ENCODE measurements at places on chromosomes 16 and 17. TPM values are rescaled to one million over a fixed set of nuclear protein-coding genes. Genes with fewer than 3 reads are reported as not detected.
A peak's percentile ranks its signal among the peaks of the same experiment; 100 is the strongest.

- DNase-seq = no peak
Measured at GRCh38 chr16:61908426-61908825, 127.8 kb downstream of the CDH8 start.

Gene TSNAXIP1
- total RNA-seq = 0.95 TPM

DNA sequence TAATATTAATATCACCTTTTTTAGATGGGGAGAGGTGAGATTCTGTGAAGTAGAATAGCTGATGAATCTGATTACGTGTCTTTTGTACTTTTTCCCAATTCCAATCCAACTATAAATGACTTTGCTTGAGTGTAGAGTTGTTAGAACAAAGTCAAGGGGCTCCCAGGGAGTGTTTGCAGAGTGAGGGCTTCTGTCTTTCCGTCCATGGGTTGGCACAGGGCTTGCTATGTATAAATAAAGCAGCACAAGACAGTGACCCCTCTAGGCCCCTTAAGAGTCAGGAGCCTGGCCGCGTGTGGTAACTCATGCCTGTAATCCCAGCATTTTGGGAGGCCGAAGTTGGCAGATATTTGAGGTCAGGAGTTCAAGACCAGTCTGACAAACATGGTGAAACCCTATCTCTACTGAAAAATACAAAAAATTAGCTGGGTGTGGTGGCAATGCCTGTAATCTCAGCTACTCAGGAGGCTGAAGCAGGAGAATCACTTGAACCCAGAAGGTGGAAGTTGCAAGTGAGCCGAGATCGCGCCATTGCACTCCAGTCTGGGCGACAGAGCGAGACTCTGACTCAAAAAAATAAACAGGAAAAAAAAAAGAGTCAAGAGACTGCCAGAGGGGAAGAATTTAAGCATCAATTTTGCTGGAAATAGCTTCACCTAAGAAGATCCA is 127.9 kb upstream of the HS3ST3A1 start:
- no peak for DNase-seq

DNA sequence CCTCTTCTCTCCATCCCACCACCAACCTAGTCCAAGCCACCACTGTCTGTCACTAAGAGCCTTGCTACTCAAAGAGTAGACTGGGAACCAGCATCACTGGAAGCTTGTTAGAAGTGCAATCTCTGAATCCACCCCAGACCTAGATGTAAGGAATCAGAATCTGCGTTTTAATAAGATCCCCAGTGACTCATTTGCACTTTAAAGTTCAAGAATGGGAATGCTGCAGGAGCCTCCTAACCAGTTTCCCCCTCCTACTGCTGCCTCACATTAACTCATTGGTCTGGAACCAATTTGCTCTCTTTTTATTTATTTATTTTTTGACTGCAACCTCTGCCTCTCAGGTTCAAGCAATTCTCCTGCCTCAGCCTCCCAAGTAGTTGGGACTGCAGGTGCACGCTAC is 19.8 kb upstream of the LYRM9 start:
- DNase-seq = no peak

- no peak for DNase-seq
Measured at GRCh38 chr16:75745242-75745641, 19.0 kb upstream of the CPHXL start.

Gene LGALS9
- total RNA-seq = 52.4 TPM

GRCh38 chr17:63311416-63311937 is 134.6 kb downstream of the CYB561 start:
- no peak for DNase-seq

- no peak for DNase-seq
Measured at GRCh38 chr17:77779711-77780539, 178.6 kb upstream of the TNRC6C start.

DNA sequence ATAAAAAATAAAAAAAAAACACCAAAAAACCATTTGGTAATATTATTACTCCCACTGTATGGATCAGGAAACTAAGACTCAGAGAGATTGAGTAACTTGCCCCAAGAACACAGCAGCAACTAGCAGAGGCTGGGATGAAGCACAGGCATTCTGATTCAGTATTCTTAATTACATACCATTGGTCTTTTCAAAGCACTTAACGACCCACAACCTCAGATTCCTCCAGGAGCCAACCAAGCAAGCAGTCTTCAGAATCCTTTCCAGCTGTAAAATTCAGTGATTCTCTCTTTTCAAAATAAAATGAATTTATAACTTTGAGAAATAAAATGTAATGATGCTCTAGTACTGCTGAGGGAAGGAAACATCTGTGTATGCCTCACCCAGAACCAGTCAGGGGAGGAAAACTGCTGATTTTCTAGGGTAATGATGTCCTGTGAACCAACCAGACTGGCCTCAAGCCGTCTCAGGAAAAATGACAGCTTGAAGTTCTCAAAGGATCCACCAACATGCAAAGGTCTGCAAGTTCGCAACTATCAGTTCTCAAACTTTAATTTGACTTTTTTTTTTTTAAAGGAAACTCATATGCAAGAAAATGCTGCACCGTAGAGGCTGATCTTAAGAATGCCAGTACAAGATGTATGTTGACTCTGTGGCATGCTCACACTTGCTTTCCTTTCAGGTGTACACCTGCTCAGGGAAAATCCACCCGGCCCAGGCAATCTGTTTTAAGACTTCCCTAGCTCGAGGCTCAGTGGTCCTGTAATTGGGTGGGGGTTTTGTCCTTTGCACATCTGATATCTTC is 9.0 kb downstream of the CUEDC1 start:
- no peak for DNase-seq

GRCh38 chr16:72991211-72991610 is 56.7 kb downstream of the ZFHX3 start:
- no peak for DNase-seq

Gene NHLRC4
- 0.30 TPM for total RNA-seq

DNA sequence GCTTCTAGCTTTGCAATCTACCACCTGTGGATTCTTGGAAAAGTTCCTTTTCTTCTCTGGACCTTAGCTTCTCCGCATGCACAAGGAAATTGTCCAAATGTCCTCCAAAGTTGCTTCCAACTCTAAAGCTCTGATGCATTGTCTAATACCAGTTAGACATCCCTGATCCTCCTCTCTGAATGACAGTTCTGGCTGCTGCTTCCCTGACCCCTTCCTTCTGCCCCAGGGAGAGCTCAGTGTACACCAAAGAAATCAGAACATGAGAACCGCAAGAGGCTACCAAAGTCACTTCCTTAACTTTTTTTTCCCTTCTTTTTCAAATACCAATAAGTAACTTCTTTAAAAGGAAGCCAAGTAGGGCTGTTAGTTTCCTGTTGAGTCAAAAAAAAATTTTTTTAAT is 79.7 kb upstream of the CES5A start:
- DNase-seq = no peak

Gene SPN
- not detected for total RNA-seq

DNA sequence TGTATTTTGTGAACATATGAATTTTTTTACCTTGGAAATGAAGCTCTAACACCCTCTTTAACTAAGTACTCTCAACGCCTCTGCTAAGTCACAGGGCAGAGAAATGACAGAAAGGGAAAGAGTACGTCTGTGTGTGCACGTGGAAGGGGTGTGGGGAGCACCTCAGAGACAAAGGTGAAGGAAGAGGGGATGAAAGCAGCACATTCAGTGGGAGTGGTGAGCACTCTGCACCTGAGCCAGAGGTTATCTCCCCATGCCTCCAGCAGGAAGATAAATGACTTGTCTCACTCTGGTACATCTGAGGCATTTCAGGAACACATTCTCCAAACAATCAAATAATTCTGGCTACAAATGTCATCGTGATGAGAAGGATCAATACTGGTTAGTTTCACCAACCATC is 15.0 kb downstream of the GNA13 start:
- DNase-seq = no peak

Gene CCL18
- not detected for total RNA-seq

- DNase-seq = peak; percentile 82
Measured at GRCh38 chr16:81473558-81473957, 28.9 kb downstream of the CMIP start.

DNA sequence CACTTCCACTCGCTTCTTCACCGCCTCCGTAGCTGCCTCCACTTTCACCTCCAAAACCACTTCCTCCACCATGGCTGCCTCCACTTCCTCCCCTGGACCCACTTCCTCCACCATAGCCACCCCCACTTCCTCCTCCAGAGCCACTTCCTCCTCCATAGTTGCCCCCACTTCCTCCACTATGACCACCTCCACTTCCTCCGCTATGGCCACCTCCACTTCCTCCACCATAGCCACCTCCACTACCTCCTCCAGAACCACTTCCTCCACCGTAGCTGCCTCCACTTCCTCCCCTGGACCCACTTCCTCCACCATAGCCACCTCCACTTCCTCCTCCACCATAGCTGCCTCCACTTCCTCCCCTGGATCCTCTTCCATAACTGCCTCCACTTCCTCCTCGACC is 4.5 kb downstream of the KRT9 start:
- no peak for DNase-seq

GRCh38 chr17:6577686-6578263 is 21.4 kb upstream of the PITPNM3 start:
- DNase-seq = no peak

Gene TNS4
- total RNA-seq = not detected

Gene MSL1
- 95.0 TPM for total RNA-seq

DNA sequence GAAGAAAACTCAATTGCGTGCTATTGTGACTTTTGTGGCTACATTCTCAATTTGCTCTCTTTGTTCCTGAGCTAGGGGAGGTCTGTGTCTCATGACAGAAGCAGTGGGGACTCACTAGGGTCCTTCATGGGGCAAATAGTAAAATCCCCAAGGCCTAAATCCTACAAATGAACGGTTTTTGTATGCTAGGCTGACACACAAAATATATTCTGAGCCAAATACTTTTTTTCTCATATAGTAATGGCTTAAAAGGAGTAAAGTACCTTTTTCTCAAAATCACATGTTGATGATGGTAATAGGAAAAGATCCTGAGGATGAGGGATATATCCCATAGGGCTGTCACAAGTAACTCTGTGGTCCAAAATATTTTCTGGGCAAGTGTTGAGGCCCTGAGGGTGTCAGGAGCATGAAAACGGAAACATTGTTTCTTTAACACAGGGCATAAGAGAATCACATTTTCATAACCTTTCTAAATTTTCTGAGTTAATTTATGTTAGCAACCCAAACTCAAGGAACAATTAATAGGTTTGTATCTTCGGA is 77.5 kb upstream of the CNTNAP4 start:
- no peak for DNase-seq

Gene CEP295NL
- 3.6 TPM for total RNA-seq

DNA sequence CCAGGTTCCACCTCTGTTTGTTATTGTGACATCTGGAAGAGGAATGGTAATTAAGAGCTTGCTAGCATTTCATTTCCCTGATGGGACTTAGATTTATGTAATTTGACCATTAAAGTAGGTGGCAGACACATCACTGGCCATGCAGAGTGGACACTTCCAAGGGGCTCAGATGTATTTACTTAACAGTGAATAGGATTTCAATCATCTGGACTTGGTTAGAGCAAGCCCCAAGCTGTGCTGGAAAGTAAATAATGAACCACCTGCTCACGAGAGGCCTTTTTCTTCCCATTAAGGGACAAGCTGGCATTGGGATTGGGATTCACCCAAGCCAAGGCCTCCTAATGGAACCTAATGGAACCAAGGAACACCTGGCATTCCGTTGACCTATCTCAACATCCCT is 395.3 kb downstream of the HS3ST4 start:
- DNase-seq = no peak

DNA sequence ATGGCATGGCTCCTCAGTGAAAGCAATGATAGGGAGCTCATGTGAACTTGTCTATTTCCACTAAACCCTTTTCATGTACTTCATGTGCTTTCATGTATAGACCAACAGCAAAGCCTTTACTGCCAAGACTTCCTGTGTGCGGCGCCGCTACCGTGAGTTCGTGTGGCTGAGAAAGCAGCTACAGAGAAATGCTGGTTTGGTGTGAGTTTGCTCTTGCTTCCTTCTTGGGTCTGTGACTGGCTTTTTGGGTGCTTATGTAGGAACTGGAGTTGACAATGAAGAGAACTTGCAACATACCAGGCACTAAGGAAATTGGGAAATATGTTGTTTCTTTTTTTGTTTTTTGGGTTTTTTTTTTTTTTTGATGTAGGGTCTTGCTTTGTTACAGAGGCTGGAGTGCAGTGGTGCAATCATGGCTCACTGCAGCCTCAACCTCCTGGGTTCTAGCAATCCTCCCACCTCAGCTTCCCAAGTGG is 5.7 kb downstream of the SNX11 start:
- no peak for DNase-seq

- DNase-seq = no peak
Measured at GRCh38 chr16:19419698-19420075, 2.0 kb downstream of the TMC5 start.

GRCh38 chr17:27456681-27457359 is 572 bp downstream of the KSR1 start:
- DNase-seq = no peak

DNA sequence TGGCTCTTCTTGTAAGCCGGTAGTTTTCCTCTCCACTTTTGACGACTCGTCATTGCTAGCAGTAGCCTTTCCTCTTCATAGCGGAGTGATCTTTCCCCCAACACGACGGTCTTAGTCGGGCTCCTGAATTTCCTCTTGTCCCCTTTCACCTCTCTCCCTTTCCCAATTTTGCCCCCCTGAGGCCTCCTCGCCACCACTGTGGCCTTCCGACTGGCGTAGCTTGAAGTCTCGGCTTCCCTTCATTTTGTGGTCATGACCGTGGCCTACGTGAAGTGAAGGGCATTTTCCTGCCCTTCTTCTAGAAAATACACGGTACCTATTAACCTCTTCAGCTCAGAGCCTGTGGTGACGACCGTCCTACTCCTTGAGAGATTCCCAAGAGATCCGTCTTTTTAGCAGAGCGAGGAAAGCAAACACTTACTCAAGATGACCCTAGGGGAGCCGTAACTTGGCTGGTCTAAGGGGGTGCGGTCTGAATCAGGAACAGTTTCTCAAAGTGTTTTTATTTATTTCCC is 787 bp downstream of the PRKAR1A start:
- peak; percentile 60 for DNase-seq

- DNase-seq = no peak
Measured at GRCh38 chr17:79125503-79125902, 50.9 kb downstream of the ENGASE start.

Gene OR3A3
- total RNA-seq = not detected

Gene MSRB1
- total RNA-seq = 20.7 TPM

Gene DPEP3
- not detected for total RNA-seq

Gene SNAI3
- 0.18 TPM for total RNA-seq

- DNase-seq = no peak
Measured at GRCh38 chr16:83966153-83966696, 1.8 kb upstream of the NECAB2 start.

Gene AXIN2
- total RNA-seq = 3.1 TPM

Gene C16orf90
- not detected for total RNA-seq

DNA sequence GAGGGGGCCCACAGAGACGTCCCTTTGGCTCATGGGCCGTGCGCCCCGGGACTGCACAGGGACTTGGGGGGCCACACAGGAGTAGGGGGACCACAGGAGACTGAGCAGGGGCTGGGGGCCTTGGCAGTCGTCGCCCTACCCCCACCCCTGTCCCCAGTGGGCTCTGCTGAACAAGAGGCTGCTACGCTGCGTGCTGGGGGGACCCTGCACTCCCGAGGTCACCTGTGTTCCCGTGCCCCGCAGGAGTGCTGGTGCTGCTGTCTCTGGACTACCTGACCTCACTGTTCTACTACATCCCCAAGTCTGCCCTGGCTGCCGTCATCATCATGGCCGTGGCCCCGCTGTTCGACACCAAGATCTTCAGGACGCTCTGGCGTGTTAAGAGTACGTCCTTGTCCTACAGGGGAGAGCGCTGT is 14.4 kb upstream of the RNF213 start:
- no peak for DNase-seq

Gene GH1
- total RNA-seq = not detected

- peak; percentile 41 for DNase-seq
Measured at GRCh38 chr17:76816590-76817135, 51.5 kb upstream of the MGAT5B start.

- DNase-seq = no peak
Measured at GRCh38 chr17:77961741-77962140, 3.2 kb downstream of the TNRC6C start.
